ENCODE measurements at places on chromosomes 11 and 22.

GRCh38 chr22:19130959-19131684, at the start of gene TSSK2:
Gene TSSK2, plus strand, starts transcription at chr22:19131308. Its CDS starts 92 bp downstream, at chr22:19131400.
- DNase-seq: no peak

- DNase-seq: no peak
Measured at GRCh38 chr11:65530157-65530496, 5.2 kb downstream of the SCYL1 start.

DNA sequence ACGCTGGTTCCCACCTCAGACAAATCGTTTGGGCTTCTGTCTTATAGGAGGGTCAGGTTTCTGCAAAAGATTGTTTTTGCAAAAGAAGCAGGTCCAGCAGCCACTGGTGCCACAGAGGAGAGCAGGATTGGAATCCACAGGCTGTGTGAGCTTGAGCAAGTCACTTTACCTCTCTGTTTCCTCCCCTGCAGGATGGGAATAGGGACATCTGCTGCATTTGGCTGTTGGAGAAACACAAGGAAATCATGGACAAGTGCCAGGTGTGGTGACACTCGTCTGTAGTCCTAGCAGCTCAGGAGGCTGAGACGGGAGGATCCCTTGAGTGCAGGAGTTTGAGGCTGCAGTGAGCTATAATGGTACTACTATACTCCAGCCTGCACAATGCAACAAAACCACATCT, 422.6 kb downstream of the MN1 start:
- DNase-seq: no peak

DNA sequence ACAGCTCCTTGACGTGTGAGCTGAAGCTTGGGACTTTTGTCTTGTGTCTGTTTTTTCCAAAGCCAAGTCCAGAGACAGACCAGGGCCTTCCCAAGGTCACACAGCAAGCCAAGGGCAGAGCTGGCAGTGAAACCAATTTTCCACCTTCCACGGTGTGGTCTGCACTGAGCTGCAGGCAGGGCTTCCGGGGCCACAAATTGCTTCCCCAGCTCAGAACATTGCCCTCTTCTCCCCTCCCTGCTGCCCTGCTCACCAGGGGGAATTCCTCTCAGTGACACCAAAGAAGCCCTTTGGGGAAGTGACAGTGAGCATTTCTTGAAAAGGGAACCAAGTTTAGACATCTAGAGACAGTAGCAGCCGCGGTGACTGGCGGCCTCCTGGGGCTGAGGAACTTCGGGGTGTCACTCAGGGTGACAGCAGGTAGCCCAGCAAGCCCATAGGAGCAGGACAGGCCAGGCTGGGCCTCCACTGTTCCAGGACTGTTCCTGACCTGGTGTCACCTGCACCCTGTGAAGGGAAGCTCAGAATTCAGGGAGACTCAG, 9.2 kb downstream of the FXYD2 start:
- peak; percentile 42 for DNase-seq

GRCh38 chr11:103803062-103803461, 233.4 kb upstream of the DDI1 start:
- no peak for DNase-seq

DNA sequence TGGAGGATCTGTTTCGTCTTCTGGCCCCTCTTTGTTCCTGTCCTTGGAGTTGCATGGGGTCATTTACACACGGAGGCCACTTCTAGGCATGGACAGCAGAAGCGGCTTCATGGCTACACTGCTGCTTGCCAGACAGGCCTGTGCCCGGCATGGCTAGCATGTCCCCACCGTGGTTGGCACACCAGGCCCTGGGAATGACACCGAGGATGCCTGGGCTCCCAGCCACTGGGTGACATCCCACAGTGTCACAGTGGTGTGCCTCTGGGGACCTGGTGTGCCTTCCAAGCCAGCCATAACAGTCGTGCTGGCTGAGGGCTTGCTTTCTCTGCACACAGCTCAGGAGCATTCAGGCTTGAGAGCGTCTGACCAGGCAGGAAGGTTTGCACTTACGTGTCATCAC, 910.1 kb downstream of the TBC1D22A start:
- DNase-seq: no peak

GRCh38 chr11:63939397-63939891, 642 bp downstream of the NAA40 start:
- no peak for DNase-seq

GRCh38 chr11:33942954-33943353, 51.1 kb upstream of the LMO2 start:
- no peak for DNase-seq

- DNase-seq: no peak
Measured at GRCh38 chr11:44140805-44141204, 45.3 kb downstream of the EXT2 start.

- DNase-seq: no peak
Measured at GRCh38 chr11:70886676-70887541, 365.5 kb downstream of the SHANK2 start.

- DNase-seq: no peak
Measured at GRCh38 chr22:33880986-33881385, 39.3 kb downstream of the LARGE1 start.

- DNase-seq: no peak
Measured at GRCh38 chr22:31983911-31984656, 39.7 kb downstream of the YWHAH start.

DNA sequence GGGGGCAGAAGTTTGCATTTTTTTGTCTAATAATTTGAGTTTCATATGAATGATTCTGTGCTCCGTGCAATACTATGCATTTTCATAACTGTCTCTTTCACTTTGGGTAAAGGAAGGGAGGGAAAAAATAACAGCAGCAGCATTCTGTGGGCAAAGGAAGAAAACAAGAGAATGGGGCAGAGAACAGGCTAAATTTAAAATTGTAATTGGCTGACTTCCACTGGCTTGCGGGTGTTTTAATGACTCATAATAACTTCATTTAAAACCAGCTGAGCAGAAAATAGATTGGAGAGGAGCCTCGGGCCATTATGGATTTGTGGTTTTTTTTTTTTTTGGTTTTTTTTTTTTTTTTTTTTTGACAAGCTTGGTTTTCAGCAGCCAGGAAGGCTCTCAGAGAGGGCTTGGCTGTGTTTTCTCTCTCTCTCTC, 107.4 kb downstream of the ZBTB16 start:
- DNase-seq: no peak

DNA sequence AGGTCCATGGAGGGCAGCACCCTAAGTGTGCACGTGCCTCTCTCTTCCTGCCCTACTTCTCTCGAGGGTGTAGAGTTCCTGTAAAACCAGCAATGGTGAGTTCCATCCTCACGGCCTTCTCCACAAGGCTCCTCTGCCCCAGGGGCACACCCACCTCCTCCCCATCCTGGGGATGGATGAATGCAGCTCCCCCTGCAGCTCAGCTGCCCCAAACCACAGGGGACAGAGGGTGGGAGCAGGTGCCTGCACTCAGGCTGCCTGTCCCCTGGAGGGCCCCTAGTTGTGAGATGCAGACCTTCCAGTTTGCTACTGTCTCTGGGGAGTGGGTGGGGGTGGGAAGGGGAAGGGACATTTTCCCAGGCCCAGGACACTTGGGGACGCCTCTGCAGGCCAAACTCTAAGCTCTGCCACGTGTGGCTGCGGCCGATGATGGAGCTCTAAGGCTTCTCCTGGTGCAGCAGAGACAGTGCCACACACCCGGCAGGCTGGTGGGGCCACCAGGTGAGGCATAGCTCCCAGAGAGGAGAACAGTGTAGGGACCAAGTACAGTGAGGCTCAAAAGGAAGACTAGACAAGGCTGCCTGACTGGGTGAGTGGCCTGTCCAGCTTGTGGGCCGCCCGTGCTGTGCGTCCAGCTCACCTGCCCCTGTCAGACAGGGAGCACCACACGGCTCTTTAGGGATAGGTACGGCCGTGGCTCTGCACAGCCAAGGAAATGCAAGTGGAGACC, 540.9 kb downstream of the TBC1D22A start:
- DNase-seq: no peak

GRCh38 chr11:111157571-111157970, 88.0 kb upstream of the POU2AF2 start:
- DNase-seq: no peak

DNA sequence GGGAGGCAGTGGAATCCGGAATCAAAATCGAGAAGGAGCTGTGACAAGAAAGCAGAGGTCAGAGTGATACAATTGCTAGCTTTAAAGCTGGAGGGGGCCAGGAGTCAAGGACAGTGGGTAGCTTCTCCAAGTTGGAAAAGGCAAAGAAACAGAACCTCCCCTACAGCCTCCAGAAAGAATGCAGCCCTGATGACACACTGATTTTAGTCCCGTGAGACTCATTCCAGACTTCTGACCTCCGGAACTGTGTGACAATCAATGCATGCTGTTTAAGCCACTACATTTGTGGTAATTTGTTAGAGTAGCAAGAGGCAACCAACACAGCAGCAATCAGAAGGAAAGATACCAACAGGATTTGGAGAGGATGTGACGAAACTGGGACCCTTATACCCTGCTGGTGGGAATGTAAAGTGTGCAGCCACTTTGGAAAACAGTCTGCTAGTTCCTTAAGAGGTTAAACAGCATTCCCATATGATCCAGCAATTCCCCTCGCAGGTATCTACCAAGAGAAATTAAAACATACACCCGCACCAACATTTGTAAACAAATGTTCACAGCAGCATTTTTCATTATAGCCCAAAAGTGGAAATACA, 66.7 kb downstream of the DSCAML1 start:
- no peak for DNase-seq

GRCh38 chr11:20417771-20418170, 30.3 kb downstream of the PRMT3 start:
- DNase-seq: no peak

GRCh38 chr11:131928992-131929391, 558.6 kb downstream of the NTM start:
- no peak for DNase-seq

DNA sequence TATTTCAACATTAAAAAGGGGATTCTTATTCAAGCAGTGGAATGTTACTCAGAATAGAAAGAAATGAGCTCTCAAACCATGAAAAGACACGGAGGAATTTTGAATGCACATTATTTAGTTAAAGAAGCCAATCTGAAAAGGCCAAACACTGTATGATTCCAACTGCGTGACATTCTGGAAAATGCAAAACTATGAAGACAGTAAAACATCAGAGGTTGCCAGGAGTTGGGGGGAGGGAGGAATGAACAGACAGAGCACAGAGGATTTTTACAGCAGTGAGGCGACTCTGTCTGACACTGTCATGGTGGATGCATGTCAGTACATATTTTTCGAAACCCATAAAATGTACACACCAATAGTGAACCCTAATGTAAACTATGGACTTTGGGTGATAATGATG, 22.9 kb upstream of the THY1 start:
- no peak for DNase-seq

All from activated gamma-delta T cell (primary cell).